ENCODE measurements at places on chromosomes 5 and 9. TPM values are rescaled to one million over a fixed set of nuclear protein-coding genes. Genes with fewer than 3 reads are reported as not detected.

DNA sequence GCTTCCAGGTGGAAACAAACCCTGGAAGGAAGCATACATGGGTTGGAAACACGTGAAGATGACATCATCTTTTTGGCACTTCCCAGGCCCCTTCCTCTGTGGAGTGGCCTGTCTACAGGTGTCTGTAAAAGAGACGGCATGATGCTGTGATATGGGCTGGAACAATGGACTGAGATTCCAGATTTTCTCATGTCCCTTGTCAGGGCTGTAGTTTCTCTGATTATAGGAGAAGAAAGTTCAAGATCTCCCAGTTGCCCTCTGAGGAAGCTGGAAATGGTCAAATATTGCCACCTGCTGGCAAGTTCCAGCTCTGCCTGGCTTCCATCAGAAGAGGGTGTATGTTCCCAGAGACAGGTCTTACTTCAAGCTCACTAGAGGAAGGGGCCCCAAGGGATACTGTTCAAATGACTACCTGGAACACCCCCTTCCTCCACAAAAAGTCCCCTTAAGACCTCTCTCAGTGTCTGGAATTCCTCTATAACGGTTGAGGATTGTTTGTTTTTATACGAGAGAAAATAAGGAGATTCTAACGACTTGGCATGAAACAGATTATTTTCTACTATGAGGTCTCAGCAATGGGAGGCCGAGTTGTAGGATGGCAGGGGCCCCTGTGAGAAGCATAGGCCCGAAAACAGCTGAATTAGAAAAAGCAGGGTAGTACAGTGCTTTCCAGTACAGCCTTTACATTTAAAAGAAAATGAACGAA is 7.3 kb upstream of the ANXA6 start:
- DNase-seq = peak; percentile 82

DNA sequence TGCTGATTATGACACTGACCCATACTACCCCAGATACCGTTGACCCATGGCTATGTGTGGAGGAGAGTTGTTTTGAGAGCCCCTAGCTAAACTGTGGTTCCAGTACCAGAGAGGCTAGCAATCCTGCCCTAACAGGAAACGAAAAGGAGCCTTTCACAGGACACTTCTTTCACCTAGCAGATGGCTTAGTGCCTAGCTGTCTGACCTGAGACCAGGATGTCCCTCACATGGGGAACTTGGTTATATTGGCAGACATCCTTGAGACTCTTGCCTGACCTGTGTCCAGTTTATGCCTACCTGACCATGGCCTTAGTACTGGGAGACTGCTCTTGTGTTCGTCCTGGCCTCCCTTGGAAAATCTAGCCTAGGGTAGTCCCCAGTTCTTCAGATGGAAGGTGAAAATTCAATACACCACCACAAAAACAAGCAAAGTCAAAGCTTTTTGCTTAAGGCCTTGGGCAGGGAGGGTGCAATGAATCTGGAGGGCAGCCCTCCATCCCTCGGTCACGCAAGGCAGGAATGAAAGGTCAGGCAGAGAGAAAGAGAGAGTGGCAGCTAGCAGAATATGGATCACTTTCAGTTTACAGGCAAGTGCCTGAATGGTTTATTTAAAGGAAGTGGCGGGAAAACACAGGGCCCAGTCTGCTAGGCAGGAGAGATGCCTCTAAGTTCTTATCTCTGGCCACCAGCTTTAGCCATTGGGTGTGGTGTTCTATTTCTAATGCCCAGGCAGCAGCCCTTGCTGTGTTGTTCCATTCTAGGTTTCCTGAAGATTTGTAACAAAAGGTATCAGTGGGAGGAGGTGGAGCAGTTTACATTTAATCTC is 16.4 kb upstream of the ZNF474 start:
- no peak for DNase-seq

Gene REXO4
- total RNA-seq = 27.5 TPM

Gene FAM221B
- total RNA-seq = not detected

Gene CSF1R
- 91.9 TPM for total RNA-seq

Gene AGXT2
- 6.6 TPM for total RNA-seq

DNA sequence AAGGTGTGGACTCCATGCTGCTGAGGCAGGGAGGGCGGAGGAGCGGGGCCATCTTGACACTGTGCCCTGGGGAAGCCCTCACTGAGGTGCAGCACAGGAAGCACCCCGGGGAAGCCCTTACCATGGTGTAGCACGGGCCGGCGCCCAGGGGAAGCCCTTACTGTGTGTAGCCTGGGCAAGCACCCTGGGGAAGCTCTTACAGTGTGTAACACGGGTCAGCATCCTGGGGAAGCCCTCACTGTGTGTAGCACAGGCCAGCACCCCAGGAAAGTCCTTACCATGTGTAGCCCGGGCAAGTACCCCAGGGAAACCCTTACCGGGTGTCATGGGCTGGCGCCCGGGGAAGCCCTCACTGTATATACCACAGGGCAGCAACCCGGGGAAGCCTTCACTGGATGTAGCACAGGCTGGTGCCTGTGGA is 62.6 kb upstream of the ZNF354B start:
- no peak for DNase-seq

GRCh38 chr9:78694974-78695373 is 398.0 kb downstream of the PSAT1 start:
- DNase-seq = no peak

DNA sequence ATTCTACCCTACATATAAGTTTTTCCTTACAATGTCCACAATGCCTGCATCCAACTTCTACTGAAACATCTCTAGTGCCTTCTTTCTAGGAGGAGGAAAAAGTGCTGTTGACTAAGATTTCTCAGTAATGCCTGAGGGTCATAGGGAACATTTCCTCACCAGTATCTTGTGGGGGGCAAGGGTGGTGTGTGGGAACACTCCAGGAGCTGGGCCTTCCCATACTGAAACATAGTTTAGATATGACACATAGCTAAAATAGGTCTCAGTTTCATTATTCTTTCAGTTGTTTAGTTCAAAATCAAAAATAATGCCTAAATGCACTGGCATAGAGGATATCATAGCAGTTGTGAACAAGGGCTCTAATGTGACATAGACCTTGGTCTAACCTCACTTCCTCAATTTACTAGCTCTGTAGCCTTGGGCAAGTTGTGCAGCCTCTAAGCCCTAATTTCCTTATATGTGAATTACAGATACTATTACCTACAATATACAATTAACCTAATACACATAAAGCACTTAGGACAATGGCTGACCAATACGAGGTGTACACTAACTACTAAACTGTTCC is 66.1 kb downstream of the HAPLN1 start:
- no peak for DNase-seq

Gene SPINK9
- total RNA-seq = not detected

DNA sequence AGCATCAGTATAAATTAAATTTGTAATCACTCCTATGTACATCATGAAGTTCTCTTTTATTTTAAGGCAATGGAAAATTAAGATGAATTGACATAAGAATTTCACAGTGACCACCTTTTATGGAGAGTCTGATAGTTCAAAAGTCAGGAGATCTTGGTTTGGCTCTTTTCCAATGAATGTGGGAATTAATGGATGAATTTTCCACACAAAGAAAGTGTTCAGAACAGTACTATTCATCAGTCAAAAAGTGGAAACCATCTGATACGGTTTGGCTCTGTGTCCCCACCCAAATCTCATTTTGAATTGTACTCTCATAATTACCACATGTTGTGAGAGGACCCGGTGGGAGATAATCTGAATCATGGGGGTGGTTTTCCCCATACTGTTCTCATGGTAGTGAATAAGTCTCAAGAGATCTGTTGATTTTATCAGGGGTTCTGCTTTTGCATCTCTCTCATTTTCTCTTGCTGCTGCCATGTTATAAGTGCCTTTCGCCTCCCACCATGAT is 24.5 kb downstream of the CCDC125 start:
- DNase-seq = no peak

GRCh38 chr5:35443803-35444595 is 173.7 kb upstream of the SPEF2 start:
- no peak for DNase-seq

Gene CREBRF
- total RNA-seq = 34.6 TPM

Gene ENTREP1
- 10.1 TPM for total RNA-seq

GRCh38 chr9:124297551-124297901 is 39.8 kb downstream of the NEK6 start:
- DNase-seq = peak; percentile 89

Gene CEL
- total RNA-seq = 11.9 TPM

GRCh38 chr5:122362361-122362760 is 50.3 kb downstream of the SNCAIP start:
- no peak for DNase-seq

Gene PNPLA7
- total RNA-seq = 16.5 TPM

DNA sequence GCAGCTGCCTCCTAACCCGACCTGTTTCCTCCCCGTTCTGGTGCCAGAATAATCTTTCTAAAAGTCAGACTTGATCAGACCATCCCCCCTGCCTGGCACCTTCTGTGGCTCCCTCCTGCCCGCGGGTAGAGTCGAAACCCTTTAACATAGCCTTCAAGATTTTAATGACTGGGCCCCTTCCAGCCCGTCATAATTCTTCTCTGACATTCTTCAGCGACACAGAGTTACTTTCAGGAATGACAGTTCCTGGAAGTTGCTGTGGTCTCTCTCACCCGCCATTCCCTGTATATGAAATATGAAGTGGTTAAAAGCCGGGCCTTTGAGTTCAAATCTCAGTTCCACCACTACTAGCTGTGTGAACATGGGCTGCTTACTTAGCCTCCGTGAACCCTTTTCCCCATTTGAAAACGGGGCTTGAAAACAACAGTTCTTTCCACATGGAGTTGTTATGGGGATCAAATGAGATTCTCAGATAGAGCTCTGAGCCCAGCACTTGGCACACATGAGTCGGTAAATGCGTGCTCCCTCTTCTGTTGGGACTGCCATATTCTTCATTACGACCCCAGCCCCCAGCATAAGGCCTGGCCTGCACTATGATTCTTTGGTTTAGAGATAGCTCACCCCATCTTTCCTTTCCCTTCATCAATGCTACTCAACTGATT is 737 bp downstream of the NANS start:
- no peak for DNase-seq

DNA sequence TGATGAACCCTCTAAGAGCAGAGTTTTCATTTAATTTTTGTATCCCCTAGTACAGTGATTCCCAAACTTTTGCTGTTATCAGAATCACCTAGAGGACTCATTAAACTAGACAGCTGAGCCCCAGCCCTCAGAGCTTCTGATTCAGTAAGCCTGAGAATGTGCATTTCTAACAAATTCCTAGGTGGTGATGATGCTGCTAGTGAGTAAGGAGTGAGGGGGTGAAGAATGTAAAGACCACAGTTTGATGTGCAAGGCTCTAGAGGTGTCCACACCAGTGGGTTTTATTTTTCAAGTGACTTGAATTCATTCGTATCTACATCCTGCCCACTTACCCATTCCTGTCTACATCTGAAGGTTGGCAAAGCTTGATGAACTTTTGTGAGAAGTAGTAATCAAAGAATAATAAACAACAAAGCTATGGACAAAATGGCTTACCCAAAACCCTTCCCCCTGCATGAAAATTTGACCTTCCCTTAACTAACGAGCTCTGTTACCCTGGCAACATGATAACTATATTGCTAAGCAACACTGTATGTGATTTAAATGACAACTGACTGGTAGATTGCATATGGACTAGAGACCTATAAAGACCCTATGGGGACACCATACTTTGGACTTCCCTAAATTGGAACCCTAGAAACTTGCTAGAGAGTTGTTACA is 35.2 kb downstream of the DTWD2 start:
- DNase-seq = no peak
